Fibroblast of the aortic adventitia (primary cell): ENCODE measurements at places on chromosomes 4 and X.

DNA sequence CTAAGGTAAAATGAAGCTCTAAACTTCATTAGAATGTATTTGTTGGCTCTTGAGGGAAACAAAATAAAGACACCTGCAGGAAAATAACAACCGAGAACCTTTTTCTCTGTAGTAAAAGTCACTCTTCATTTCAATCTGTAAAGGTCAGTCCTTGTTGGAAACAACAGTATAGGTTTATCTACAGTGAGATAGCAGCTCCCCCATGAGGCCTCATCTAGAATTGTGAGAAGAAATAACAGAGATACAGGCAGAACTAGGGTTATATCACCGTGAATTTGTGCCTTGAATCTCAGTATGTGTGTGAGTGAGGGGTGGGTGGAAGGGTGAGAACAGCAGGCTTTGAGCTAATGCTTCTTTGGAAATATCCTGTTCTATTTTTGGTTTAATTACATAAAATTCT is 107.8 kb upstream of the FMR1 start:
- DNase-seq, result no peak

DNA sequence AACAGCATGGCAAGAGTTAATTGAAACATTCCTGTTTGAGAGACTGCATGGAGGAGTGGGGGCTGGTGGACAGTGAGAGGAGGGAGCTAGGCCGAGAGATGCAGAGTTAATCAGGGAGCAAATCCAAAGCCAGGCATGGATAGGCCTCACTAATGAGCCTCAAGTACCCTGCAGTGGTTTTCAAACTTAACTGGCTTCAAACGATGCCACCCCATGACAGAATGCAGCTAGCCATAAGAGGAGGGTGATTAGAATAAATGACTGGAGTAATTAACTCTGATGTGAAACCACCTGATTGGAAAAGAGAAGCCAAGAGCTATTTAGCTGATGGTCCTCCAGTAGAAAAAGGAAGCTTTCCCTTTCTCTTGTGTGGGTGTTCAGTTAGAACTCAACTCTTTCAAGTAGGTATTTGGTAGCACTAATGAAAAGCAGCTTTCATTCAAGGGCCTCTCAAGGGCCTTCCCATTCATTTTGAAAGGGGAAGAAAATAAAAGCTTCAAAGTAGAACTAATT is 215.4 kb upstream of the MAB21L2 start:
- DNase-seq, result no peak

GRCh38 chr4:41359422-41359775 is 102.7 kb downstream of the UCHL1 start:
- no peak for DNase-seq

DNA sequence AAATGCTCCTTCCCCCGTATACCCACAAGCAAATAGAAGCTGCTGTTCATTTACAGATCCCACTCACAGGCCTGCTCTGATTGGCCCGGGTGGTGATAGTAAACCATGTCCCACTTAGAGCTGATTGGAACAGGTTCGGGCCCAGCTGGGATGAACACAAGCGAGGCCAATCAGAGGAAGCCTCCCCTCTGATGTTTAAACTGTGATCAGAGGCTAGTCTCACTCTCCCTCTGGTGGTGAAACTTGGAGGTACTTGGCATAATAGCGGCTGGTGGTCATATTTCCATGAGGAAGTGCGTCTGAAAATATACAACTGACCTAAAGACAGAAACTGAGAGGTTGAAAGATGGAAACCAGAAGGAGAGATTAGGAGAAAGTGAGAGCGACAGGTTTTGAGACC is 51.5 kb upstream of the TRPC3 start:
- DNase-seq, result peak; percentile 34

DNA sequence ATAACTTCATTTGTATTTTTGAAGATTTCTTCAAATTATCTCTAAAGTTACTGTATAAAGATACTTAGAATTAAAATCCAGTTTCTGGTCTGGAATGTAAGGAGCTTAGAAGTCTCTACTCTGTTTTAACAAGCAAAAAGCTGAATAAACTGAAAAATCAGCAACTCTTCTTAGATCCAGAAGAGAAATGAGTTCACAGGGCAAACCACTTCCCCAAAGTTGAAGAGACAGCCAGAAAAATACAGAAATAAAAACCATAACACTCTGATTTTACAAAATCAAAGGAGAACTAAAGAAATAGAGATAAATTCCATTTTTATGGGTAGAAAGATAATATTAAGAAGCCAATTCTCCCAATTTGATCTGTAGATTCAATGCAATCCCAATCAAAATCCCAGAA is 1166.8 kb downstream of the ADGRL3 start:
- no peak for DNase-seq

GRCh38 chr4:17670423-17670822 is 56.0 kb downstream of the MED28 start:
- DNase-seq, result no peak

GRCh38 chr4:186953599-186954260 is 230.1 kb upstream of the FAT1 start:
- DNase-seq, result no peak

GRCh38 chr4:86381431-86381830 is 21.6 kb upstream of the MAPK10 start:
- DNase-seq, result no peak

DNA sequence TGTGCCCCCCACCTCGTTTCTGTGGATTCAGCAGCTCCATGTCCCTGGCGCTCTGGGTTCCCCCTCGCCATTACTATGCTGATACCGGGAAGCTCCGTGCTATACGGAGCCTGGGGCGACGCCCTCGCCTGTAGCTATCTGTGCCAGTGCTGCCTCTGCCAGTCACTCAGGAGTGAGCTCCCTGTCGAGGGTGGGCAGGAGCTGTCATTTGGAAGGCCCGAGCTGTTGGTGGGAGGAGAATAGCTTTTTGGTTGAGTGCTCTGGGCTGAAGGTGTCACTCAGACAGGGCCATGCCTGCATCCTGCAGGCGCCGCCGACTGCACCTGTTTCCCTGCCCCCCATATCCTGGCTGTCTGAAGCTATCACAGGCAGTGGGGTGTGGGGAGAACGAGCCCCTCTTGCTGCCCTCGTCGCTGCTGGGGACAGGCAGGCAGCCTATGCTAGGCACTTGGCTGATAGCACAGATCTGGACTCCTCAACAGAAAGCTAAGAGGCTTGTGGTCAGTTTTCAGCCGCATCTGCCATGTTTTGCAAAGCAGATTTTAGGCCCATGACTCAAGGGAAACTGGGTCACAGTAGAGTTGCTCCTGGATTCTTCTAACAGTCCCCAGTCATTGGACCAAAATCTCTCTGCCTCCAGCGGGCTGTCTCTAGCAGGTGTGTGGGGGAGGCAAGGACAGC is 31.8 kb downstream of the CPLX1 start:
- DNase-seq, result no peak

GRCh38 chr4:10456595-10457254 is 501 bp downstream of the ZNF518B start:
- DNase-seq, result peak; percentile 56

DNA sequence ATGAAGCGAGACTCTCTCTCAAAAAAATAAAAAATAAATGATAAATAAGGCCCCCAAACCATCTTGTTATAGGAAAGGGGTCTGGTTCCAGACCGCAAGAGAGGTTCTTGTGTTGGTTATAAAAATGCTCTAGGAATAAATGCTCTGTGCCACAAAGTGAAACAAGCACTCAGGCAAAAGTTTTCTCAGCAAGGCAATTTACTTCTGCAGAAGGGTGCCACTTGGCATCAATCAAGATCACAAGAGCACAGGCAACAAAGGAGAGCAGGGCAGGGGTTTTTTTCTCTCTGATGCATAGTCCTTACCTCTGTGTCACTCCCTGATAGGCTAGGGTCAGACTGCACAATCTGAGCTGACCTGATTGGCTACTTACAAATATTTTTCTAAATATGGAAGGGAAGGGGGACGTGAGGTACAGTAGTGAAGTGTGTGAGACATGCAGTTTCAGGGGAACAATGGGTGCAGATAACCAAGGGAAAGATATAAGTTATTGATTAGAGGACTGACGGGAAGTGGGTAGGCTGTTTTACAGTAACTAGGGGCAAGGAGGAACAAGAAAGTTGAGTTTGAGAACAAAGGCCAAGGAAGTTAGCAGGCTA is 29.8 kb upstream of the FUNDC1 start:
- DNase-seq, result no peak

DNA sequence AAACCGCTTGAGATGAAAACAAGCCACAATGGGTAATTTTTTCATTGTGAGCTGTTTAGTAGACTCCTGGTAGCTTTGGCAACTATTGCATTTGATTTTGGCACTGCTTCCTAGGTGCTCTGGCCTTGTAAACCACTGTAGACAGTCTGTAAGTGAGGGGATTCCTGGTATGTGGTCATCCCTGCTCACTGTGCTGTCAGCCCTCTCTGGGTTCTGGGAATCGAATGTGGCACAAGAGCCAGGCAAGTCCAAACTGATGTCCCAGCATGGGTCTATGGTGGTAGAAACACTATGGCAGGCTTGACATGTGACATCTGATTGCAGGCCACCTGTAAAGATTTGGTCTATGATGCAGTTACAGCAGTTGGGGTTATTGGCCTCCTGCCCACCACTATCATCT is 2.5 kb downstream of the USP51 start:
- DNase-seq, result no peak

GRCh38 chr4:19508442-19508841 is 743.3 kb upstream of the SLIT2 start:
- DNase-seq, result no peak

DNA sequence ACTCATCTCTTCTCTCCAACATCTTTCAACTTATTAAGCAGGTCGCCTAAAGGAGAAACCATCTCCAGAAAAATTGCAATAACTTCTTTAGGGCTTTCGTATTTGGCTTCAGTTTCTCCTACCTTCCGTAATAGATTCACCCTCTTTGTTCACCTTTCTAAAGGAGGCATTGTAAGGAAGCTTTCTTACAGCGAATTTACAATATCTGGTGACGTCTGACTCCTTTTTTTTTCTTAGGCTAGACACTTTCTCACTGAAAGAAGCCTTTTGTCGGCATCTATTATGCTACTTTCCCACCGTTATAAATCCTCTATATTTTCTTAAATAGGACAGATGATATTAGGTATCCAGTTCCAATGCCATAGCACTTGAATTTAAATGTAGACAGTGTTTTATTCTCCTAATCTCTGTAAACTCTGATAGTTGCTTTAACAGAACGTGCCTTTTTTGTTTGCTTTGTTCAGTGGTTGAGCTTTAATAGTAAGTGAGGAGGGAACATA is 302.4 kb downstream of the IL1RAPL1 start:
- no peak for DNase-seq

- no peak for DNase-seq
Measured at GRCh38 chr4:78551420-78552351, at the start of gene ANXA3. ANXA3 (plus strand) TSS chr4:78551770; CDS start chr4:78554474, 2,704 bp downstream.

DNA sequence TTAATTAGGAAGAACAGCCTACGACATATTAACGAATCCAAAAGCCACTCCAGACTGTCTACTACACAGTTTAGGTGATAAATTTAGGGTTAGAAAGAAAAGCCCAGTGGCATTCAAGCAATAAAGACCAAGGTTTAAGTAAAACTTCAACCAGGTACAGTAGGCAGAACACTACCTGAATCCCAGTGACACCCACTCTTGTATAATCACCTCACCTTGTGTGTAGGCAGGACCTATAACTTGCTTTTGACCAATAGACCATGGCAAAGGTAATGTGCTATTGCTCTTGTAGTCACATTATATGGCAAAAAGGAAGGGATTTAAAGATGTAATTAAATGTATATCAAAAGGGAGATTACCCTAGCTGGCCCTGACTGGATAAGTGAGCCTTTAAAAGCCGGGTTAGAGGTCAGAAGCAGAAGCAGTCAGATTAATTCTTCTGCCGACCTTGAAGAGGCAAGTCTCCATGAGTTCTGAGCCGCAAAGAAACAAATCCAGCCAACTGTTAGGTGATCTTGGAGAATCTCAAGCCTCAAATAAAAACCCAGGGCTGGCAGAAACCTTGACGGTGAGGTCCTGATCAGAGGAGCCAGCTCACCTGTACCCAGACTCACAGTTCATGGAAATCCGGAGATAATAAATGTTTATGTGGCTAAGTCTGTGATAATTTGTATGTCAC is 8.8 kb downstream of the FSTL5 start:
- no peak for DNase-seq

DNA sequence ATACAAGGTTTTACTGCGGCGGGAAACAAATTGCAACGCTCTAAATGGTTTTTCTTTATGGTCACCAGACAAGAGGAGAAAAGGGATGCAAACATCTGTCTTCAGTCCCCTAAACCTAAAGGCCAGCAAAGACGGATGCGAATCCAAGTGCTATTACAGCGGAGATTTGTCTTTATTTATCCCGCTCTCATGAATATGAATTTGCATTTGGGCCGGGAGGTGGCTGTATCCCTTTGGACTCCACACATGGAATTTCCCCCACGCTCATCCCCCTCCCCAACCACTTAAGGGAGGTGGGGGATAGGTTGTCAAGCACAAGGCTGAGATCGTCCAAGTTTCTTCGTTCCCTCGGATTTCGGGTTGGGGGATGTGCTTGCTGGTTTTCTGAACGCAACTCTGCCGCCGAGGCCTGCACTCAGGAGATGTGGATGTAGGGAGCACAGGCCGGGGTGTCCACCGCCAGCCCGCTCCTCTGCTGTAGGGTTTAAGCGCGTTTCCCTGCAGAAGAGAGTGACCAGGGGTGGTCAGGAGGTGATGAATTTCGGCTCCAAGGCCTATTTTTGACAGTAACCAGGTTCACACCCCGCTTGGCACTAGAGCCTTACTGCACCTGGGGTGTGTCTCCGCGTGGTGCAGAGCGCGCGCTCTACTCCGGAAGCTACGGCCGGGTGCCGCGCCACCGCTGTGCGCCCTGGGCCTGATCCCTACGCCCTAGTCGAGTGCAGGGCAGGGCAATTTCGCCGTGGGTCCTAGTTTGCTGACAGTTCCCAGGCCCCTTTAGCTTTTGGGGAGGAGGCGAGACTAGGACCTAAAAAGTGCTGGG is 2.3 kb upstream of the PHOX2B start:
- DNase-seq, result no peak

- DNase-seq, result no peak
Measured at GRCh38 chr4:74890341-74890740, 42.6 kb upstream of the PARM1 start.

DNA sequence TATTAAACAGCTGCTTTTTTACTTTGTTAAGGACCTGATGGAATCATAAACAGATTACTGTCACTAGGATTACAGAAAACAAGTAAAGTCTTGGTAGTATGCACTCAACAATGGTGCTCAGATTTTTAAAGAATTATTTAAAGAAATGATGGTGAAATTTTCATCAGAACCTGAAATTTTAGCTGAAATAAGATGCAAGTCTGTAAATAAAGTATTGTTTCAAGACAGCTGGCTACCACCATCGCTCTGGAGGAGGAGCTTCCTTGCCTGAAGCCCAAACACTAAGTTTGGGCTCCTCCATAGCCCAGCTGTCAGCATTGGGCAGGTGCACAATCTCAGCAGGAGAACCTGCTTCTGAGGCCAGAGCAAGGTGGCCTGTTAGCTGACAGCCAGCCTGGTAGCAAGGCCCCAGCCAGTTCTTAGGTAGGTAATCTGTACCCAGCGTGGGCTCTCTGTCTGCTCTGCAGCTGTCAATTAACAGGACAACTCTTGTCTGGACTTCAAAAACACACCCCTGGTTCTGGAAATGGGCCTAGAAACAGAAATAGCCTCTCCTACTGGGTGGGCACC is 4.6 kb downstream of the GAB1 start:
- no peak for DNase-seq

DNA sequence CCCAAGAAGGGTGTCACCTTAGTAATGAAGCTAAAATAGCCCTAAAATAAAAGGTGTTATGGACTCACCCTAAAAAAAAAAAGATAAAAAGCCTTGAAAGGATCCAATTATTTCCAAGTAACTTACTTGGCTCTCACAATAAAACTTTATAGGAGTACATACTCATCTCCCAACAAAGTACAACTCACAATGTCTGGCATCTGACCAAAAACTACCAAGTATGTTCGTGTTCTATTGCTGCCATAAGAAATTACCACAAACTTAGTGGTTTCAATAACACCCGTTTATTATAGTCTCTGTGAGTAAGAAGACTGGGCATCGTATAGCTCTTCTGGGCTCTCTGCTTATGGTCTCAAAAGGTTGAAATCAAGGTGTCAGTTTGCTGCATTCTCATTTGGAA is 51.0 kb downstream of the BEX1 start:
- DNase-seq, result no peak
